Activated CD8-positive, alpha-beta memory T cell treated with anti-CD3 and anti-CD28 coated beads for 48 hours (primary cell): ENCODE measurements at places on chromosomes 16 and 17.

DNA sequence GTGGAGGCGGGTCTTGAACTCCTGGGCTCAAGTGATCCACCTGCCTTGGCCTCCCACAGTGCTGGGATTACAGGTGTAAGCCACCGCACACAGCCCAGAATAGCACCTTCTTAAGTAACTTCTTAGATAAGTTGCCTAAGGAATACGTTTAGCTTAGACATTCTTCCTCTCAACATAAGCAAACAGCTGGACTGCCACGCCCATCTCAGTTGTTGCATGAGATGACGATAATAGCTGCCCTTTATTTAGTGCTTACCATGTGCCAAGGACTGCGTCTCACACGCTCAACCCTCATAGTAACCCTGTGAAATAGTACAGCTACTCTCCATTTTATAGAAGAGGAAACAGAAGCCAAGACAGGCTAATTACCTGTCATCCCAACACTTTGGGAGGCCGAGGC lies 11.8 kb downstream of the HASPIN start:
- DNase-seq = no peak

- peak; percentile 84 for DNase-seq
Measured at GRCh38 chr17:58329035-58329809, 627 bp upstream of the TSPOAP1 start.

DNA sequence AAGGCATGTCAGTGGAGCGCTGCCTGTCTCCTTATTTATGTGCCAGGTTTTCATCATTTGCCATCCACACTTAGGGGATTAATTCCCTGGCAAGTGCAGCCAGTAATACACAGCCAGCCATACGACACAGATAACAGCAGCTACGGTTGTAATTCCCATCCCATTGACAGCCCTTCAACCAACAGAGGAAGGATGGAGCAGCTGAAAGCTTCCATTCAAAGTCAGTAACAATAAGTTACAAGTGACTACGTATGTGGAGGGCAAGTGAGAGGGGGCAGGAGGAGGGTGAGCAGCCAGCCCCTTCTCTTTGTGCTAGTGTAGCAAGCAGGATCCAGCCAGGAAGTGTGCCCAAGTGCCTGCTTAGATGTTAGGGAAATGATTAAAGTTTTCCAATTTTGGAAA lies 53.8 kb upstream of the LYRM9 start:
- DNase-seq = no peak

DNA sequence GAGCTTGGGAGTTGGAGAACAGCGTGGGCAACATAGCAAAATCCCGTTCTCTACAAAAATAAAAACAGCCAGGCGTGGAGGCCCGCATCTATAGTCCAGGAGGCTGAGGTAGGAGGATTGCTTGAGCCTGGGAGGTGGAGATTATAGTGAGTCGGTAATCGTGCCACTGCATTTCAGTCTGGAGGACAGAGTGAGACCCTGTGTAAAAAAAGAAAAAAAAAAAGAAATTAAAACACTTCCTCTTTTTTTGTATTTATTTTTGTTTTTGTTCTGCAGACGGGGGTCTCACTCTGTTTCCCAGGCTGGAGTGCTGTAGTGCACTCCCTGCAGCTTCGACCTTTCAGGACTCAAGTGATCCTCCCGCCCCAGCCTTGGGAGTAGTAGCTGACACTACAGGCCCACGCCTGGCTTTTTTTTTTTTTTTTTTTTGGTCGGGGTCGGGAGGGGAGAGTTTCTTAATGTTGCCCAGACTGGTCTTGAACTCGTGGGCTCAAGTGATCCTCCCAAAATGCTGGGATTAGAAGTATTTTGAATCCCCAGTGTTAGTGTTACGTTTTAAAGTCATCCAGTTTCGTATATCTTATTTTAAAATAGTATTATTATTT lies 1.5 kb downstream of the IST1 start:
- no peak for DNase-seq

DNA sequence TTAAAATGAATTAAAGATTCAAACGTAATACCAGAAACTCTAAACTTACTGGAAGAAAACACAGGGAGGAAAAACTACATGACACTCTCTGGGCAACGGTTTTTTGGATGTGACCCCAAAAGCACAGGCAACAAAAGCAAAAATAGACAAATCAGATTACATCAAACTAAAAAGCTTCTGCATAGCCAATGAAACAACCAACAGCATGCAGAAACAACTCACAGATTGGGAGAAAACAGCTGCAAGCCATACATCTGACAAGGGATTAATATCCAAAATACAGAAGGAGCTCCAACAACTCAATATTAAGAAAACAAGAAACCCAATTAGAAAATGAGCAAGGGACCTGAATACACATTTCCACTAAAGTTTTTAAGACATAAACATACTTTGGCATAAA lies 69.2 kb upstream of the ALOX12 start:
- DNase-seq = no peak

DNA sequence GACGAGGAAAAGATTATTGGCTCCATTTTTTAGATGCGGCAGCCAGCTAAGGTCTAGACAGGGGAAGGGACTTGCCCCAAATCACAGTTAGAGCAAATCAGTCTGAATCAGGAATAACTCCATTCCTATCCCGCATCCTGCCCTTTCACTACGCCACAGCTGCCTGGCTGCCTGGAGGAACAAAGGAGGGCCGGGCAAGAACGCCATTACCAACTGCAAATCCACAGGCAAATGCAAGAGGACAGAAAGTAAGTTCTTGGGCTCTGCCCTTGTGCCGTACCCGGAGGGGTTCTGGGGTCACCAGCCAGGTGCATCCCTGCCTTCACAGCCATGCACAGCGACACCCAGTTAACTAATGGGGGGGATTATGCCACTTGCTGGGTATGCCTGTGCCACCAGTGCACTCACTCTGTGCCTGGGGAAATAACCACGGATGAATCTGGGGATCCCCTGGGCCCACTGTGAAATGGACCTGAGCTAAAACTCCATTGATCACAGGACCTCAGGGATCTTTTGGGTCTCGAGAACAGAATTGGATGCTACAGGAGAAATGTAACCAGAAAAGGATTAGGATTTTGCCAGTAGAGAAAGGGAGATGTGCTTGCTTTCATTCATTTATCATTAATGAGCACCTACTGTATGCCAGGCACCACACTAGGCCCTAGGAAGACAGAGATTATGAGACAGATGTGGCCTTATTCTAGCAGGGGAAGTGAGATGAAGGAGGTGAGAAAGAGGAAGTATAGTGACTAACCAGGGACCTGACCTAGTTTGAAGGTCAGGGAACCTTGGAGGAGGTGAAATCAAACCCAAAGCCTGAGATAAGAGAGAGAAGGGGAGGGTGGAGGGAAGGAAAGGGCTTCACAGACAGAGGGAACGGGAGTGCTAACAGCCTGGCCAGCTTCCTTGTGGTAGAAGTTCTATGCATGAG lies 17.7 kb downstream of the BCL7C start:
- no peak for DNase-seq

- no peak for DNase-seq
Measured at GRCh38 chr16:21277927-21278706, at the start of gene CRYM. TSS of gene CRYM (minus strand) at chr16:21278290. CDS start at chr16:21278251, 39 bp downstream.

GRCh38 chr16:56401482-56401881 lies 23.9 kb downstream of the AMFR start:
- no peak for DNase-seq

DNA sequence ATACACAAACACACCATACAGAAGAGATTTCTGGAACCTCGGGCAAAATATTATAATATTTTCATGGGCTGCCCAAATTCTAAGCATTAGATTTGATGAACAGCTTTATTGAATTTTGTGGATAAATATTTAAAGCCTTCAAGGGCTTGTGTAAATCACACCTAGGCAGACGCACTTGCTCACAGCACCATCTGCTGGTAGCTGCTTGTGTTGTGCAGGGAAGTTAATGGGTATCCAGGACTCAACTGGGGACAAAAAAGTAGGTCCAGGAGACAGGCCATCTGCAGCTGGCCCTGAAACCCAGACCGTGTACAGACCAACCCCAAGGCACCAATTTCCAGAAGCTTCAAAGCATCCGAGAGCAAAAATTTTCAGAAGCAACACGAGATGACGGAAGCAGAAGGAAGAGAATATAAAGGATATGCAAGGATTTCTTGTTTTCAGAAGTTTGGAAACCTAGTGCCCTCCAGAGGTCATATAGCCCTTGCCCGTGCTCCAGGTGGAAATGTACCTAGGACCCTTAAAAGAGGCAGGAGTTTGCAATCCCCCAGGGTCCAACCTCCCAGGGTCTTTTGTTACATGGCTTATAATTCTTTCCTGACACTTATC lies 140.0 kb downstream of the CHD9NB start:
- no peak for DNase-seq

DNA sequence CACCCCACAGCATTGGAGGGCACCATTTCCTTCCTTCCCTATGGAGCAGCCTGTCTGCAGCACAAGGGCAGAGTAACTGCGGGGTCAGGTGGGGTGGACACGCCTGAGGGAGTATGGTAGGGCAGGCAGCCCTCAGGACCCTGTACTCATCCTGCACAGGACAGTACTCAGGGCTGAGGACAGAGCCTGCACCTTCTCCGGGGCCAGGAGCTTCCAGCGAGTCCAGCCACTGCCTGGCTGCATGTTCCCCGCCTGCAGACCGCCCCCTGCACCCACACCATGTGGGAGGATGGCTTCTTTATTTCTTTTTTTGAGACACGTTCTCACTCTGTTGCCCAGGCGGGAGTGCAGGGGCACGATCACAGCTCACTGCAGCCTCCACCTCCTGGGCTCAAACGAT lies 47.6 kb upstream of the CDC42EP4 start:
- DNase-seq = no peak

GRCh38 chr17:74297941-74298340 lies 23.9 kb downstream of the DNAI2 start:
- no peak for DNase-seq

DNA sequence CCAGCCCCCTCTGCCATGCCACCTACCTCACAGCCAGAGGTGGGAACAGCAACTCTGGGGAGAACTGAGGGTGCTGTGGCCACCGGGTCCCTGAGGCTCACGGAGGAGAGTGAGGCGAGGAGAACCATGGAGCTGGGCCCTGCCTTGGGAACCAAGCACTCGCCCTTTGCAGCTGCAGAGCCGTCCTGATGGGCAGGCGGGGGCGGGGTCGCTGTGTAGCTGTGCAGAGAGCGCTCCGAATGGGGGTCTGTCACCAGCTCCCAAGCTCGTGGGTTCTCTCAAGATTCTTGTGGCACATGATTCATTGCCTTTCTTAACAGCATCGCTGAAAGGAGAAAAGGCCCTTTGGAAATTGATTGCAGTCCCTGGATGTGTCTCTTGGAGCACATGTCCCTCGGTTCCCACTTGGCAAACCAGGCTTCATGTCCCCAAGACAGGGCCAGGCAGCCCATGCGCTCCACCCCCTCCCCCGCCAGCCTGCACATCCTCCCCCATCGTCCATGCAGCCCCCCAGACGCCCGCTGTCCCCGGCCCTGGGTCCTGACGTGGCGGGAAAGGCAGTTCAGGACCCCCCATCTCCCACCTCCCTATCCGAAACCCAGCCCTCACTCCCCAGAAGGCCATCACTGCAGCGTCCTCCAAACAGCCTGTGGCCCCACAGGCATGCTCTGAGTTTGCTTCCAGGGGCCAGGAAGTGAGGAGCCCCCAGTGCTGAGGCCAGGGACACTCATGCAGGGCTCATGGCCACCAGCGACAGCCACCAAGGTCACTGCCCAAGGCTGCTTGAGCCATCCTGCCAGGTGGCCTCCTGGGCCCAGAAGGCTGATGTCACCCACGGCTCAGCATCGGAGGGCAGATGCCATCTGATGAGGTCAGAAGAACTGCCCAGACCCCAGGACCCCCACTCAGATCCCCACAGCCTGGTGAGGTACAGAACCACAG lies 20.6 kb upstream of the CHMP6 start:
- no peak for DNase-seq

GRCh38 chr17:63440127-63440769 lies 5.9 kb downstream of the CYB561 start:
- no peak for DNase-seq

DNA sequence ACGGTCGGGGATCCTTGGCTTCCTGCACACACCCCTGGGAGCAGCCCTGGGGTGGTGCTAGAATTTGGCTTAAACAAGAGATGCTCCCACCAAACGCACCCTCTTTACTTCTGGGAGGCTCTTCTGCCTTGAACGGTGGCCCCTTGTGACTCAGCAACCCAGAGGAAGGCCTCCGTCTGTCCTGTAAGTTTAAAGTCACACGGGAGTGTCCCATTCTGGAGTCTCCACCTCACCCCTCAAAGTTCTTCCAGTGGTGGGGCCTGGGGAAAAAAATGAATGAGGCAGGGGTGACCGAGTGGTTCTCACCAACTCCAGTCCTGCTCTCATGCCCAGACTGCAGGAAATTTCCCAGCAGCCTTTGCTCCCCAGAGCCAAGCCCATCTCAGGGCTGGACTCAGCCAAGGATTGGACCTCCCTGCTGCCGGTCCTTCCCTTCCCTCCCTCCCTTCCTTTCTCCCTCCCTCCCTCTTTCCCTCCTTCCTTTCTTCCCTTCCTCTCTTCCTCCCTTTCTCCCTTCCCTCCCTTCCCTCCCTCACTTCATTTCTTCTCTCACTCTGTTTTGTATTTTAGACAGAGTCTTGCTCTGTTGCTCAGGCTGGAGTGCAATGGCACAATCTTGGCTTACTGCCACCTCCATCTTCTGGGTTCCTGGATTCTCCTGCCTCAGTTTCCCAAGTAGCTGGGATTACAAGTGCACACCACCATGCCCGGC lies 11.4 kb downstream of the ITGAD start:
- no peak for DNase-seq

GRCh38 chr17:77594416-77595209 lies 363.9 kb upstream of the TNRC6C start:
- DNase-seq = no peak

DNA sequence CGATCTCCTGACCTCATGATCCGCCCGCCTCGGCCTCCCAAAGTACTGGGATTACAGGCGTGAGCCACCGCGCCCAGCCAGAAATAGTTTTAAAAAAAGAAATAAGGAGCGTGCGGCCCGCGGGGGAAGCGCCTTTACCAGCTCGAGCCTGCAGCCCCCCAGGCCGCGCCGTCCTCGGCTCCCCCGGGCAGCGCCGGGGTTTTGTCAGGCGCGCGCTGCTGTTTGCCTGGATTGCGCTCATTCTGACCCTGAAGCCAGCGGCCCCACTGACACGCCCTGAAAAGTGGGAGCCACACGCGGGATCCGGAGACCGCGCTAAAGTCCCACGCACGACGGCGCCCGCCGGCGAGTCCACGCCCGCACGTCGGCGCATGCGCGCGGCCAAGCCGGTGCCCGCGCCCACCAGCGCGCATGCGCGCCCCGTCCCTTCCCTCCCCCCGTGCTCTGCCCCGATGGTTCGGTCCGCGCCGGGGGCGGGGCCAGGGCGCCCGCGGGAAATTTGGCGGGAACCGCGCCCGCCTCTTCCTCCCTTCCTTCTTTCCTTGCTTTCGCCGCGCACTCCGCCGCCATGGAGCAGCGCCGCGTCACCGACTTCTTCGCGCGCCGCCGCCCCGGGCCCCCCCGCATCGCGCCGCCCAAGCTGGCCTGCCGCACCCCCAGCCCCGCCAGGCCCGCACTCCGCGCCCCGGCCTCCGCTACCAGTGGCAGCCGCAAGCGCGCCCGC lies at the start of gene CDT1:
CDT1 (plus strand) TSS at position 526 of the 724 bp plus-strand sequence; CDS start at position 569, 43 bp downstream.
- no peak for DNase-seq

- no peak for DNase-seq
Measured at GRCh38 chr16:14140923-14141322, 69.8 kb downstream of the MRTFB start.

GRCh38 chr16:49330562-49331201 lies 42.9 kb upstream of the C16orf78 start:
- no peak for DNase-seq
